ENCODE measurements at places on chromosomes 4 and X.
A peak's percentile ranks its signal among the peaks of the same experiment; 100 is the strongest.

GRCh38 chr4:158826057-158826456 is 57.2 kb downstream of the FNIP2 start:
- no peak for DNase-seq

- no peak for DNase-seq
Observed at GRCh38 chr4:113347245-113347644, 297.8 kb downstream of the ANK2 start.

DNA sequence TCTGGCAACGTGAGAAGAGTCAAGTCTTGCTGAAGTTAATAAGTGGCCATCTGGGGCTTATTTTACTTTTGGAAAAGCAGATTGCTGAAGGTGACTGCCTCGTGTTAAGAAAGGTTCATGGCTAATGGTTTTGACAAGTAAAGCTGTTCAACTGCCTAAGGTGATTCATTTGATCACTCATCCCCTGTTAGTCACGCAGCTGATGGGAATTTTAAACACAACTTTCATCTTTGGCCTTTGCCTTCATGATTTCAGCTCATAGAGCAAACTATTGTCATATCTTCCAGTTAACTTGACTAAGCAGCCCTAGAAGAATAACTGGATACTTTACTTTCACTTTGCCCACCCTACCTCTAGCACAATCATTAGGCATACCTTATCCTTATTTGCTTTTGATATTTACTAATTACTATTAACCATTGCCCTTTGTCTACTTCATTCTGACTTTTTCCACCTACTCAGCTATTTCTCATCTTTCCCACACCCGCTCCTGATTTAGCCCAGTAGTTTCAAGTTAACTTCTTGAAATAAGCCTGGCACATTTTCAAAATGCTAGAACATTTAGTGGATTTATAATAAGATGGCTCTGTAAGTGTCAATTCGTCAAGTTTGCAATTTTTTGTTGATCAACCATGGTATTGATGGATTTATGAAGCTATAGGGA is 170.6 kb upstream of the S100G start:
- DNase-seq = no peak

DNA sequence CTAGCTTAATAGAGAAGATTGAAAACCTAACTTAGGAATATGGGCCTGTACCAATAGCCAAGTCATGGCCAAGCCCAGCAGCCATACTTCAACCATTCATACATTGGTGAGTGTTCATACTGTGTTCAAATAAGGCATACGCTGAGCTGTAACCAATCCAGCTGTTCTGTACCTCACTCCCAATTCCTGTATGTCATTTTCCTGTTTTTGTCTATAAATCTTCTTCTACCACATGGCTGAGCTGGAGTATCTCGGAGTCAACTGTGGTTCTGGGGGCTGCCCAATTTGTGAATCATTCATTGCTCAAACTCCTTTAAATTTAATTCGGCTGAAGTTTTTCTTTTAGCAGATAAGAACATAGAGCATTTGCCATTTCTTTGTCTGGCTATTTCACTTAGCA is 195.3 kb upstream of the ANKRD50 start:
- no peak for DNase-seq

DNA sequence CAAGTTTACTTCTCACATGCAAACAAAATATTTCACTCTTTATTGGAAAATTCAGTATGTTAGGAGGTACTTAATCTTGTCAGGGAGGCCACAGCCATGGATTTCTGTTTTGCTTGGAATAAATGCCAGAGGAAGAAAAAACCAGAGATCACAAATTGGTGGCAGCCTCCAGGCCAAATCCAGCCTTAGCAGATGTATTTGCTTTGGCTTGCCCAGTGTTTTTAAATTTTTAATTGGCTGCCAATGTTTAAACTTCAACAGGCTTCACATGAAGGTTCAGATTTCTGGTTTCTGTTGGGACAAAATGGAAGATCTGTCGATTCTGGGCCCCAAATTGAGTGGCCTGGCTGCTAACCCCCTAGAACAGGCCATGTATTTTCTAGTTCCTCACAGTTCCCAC is 19.2 kb downstream of the YY2 start:
- no peak for DNase-seq

DNA sequence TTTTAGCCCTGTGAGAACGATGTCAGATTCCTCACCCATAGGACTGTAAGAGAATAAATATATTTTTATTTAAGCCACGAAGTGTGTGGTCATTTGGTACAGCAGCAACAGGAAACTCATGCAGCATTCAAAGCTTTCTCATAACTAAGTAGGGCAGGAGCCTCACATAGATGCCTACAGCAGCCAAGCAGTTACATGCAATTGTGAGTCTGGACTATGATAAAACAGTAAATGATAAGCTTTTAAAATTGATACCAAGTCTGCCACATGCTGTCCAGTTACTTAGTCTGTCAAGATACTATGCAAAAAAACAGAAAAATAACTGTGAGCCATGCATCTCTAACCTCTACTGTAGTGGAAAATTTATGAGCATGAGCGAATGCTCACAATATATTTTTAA is 359.6 kb downstream of the HS3ST1 start:
- DNase-seq = no peak

- DNase-seq = peak; percentile 53
Observed at GRCh38 chrX:118254611-118255010, 91.3 kb upstream of the WDR44 start.

DNA sequence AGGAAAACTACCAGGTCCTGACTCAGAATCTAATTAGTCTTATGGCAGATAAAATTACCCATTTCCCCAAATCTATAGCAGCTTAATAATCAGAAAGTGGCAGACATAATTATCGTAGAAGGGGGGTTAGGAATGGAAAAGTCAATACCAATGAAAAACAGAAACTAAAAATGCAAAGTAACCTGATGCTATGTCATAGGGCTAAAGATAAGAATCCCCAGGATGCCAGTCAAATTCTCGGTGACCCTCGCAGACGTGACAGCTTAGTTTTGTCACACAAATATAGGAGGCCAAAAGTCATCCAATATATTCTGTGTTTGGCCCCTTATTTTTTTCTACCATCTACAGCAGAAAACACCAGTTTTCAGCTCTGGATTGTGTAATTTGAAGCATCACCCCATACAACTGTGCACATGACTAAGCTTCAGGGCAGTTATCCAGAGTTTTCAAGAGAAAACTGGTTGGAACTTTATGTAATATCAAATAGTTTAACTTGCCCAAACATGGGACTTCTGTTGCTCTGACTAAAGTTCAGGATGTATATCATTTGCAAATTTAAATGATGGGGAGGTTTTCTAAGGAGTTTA is 30.9 kb downstream of the RASSF6 start:
- no peak for DNase-seq

DNA sequence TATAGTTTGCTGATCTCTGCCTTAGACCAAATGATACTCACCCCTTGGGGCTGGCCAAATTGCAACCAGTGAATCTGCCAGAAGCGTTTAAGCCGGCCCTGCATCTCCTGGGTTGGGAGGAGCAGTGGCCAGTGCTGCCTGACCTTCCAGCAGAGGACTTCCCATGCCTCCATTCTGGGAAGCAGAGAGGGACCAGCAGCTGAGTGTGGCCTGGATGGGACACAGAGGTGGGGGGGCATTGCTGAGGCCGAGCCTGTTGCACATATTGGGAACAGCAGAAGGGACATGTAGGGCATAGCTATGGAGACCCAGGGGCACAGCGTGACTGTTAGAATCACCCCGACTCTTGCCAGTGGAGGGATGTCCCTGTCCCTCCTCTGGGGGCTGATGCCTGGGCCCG is 93.3 kb downstream of the CPZ start:
- DNase-seq = no peak

- DNase-seq = no peak
Observed at GRCh38 chr4:139562067-139562684, 6.2 kb upstream of the SETD7 start.

GRCh38 chr4:55050418-55050950 is 74.9 kb downstream of the KDR start:
- DNase-seq = no peak

DNA sequence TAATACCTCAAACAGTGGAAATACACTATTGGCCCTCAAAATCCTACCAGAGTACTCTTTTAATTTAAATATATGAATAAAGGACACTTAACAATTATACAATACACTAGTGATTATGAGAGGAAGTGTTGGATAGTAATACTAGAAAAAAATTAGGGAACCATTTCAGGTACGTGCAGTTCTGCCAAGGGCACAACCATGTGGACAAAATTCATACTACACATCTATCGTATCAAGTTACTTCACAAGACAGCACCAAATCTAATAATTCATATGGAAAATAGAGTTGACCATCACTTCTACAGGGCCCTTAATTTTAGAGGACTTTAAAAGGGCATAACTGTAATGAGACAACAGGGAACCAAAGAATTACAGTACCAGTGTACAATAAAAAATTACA is 69.2 kb upstream of the ZCCHC13 start:
- no peak for DNase-seq

DNA sequence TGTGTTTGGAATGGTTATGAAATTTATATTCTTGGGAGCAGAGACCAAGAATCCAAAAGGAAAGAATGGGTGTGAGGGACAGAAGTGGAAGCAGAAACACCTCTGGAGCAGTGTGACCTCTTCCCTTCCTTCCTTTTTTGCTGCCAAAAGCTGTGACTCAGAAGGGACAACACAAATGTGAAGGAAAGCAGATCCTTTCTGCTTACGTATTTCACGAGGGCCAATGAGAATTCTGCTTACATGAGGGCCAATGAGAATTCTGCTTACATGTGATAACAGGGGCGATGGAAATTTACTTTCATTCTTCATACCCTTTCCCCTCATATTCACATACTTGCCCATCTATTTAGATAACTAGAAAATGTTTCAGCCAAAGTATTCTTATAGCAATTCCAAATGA is 404.6 kb downstream of the PRDM5 start:
- DNase-seq = no peak

GRCh38 chr4:186473933-186474332 is 81.4 kb downstream of the MTNR1A start:
- no peak for DNase-seq

DNA sequence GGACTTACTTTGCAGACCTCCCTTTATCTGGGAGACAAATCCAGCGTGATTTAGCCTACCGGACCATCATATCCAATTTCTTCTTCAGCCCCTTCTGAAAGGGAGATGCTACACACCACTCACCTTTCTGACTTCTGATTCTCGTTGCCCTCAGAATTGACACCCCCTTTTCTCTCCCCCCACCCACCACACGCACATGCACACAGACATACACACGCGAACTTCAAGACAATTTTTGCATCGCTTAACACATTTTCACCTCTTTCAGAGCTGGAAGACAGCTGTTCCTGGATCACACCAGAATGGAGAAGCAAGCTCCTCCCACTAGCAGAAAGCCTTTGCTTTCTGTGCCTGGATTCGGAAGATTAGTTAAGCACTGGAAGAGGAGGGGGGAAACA is 1.0 kb upstream of the SNCA start:
- no peak for DNase-seq

DNA sequence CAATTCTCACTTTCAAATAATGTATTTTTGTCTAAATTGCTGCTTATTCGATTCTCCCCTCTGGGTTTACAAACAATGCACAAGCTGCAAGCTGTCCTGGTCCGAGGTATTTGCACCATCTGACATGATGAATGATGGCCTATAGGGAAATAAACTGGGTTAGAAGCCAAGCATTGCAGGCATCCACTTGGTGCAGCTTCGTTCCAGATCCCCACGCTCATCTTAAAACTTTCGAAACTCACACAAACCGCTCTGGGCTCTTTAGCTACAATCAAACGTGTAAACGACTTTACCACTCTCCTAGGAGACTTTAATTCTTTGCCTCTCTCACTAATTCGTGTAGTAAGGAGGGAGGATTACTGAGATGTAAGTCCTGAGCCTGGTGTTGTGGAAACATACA is 19.0 kb downstream of the PHKA2 start:
- no peak for DNase-seq

GRCh38 chr4:185421366-185422124 is 4.2 kb downstream of the UFSP2 start:
- no peak for DNase-seq

- no peak for DNase-seq
Observed at GRCh38 chr4:184165291-184165690, 52.4 kb downstream of the ENPP6 start.
